8988T (cell line): ENCODE measurements at places on chromosomes 2 and 18.

- DNase-seq: no peak
These were observed 616 bp downstream of the EML6 start for GRCh38 chr2:54723996-54724559.

GRCh38 chr2:168601741-168602140 lies 145.7 kb downstream of the CERS6 start:
- no peak for DNase-seq

DNA sequence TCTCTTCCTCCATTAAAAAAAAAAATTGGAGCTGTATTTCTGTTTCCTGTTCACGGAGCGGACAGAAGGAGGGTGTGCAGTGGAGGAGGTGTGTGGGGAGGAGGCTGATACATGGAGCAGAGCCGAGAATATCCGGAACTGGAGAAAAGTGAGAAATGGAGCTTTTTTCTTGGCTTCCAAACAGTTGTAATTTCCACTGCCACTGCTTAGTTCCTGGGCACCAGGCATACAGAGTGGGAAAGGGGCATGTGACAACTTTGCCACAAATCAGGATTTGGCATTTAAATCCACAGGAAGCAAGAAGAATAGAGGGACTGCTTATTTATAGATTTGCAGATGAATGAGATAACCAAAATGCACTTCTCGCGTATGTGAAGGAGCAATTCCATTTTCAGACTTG lies 71.2 kb downstream of the BCL11A start:
- no peak for DNase-seq

GRCh38 chr2:101827246-101827645 lies 129.7 kb downstream of the MAP4K4 start:
- DNase-seq: no peak

DNA sequence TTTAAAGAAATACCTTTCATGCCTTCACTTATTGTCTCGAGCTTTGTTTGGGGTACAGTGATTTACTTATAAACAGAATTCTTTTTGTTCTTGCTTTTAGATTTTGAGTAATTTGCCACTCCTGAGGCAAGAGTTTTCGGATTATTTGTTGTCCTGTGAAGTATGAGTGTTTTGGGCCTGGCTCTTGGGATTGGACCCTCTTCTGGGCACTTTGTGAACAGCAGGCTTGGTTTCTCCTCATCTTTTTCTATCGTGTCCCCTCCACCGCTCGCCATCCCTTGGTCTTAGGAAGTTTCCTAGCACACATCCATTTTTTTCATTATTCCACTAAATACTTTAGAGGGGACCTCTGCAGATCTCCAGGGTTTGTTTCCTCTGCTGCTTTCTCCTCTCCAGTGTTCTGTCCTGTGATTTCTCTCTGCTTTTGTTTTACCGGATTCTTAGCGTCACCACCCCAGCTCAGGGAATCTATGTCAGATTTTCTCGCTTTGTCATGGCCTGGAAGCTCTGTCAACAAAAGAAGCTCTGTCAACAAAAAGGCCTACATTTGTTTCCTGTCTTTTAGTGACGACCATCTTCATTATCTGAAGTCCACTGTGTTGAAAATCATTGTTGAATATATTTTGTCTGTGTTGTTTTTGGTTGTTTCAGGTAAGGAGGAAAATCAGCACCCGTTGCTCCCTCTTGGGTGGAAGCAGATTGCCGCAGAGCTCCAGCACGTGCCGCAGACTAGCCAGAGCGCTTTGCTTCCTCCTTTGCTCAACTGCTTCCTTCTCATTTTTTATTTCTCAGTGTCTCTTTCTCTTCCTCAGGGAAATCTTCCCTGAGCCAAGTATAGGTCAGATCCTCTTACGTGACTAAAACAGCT lies 27.8 kb downstream of the ANKRD62 start:
- no peak for DNase-seq
